Fibroblast of skin of scalp (primary cell): ENCODE measurements at places on chromosomes 4 and X.
A peak's percentile ranks its signal among the peaks of the same experiment; 100 is the strongest.

DNA sequence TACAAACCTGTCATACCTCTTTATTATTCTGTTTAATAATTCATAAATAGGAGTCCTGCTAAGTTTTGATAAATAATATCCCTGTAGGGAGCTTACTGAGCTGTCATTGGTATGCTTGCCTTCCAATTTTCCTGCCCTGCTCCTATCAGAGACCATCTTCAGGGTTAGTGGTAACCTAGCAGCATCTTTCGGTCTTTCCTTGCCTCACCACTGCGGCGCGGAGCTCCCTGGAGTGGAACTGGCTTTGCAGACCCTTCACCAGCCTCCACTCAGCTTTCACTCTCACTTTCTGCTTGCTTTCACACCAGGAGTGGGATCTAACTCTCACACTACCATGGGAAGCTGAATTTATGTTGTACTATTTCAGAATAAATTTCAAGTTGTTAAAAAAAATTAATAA is 481.7 kb upstream of the ATOH1 start:
- no peak for DNase-seq

DNA sequence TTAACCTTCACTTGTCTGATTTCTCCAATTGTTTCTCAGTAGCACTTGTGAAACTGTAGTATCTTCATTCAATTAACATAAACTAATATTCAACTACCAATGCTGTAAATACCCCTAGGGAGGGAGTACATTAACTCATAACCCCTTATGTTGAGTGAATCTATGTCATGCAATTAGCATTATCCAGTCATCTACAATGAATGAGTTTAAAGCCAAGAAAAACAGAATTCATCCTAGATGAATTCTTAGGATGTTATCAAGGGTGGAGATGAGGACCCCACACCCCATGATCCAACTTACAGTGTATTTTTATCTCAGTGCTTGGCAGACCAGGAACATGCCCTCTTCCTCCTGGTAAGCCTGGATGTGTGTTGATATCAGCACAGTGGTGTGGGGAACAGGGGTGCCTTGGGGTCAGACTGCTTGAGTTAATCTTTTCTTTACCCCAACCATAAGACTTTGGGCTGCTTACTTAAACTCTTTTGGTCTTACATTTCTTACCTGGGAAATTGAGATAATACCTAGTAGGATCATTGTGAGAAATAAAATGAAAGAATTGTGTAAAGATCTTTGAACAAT is 62.1 kb upstream of the SCOC start:
- peak; percentile 26 for DNase-seq

- no peak for DNase-seq
Measured at GRCh38 chr4:150694438-150694837, 112.5 kb downstream of the MAB21L2 start.

DNA sequence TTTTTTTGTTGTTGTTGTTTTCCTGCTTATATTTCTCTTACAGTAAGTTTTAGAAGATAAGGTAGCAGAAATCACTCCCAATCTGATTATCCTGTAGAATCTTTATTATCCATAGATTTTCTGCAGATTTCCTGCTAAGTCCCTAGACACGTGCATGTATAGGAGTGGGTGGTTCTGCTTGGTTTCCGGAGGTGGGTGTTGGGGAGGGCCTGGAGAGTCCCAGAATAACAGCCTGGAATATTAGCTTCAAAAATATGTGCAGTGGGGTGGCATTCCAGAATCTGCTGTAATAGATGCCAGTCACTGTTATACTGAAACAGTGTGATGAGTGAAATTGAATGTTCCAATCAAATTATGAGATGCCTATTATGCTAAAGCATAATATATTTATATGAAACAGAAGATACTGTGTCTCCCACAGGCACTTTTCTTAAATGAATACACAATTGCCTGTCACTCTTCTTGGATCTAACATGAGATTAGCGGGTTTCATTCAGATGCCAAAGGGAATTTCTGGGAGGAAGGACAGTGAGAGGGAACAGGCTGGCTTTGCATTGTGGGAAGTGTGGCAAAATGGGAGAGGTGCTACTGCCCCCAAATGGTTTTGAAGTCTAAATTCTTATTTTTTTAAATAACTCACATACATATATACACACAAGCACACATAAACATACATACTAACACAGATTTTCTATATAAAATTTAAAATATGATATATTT is 37.6 kb downstream of the C4orf50 start:
- DNase-seq, result no peak

DNA sequence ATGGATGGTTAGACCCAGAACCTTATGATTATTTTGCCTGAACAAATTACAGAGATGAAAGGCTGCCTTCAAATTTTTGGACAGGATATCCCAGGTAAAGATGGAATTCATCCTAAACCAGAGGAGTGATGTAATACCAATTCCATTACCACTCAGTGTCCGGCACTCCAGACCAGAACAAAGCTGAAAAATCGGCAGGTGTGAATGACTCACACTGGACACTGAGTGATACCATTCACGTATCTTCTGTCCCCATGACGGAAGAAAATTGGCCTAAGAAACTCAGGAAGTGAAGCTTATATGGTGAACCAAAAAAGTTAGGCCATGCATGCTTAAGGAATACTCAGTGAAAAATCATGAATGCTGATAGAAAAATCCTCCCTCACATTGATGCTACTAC is 34.5 kb downstream of the PALLD start:
- no peak for DNase-seq
